Forelimb muscle (tissue), 1 donor: ENCODE measurements at places on chromosomes 5 and 9.

GRCh38 chr5:160525471-160526261 is 104.0 kb downstream of the PTTG1 start:
- no peak for DNase-seq

GRCh38 chr5:38259062-38259808 is 876 bp downstream of the EGFLAM start:
- DNase-seq: no peak

- DNase-seq: no peak
These were observed 51.2 kb downstream of the DIAPH1 start for GRCh38 chr5:141567513-141568117.

DNA sequence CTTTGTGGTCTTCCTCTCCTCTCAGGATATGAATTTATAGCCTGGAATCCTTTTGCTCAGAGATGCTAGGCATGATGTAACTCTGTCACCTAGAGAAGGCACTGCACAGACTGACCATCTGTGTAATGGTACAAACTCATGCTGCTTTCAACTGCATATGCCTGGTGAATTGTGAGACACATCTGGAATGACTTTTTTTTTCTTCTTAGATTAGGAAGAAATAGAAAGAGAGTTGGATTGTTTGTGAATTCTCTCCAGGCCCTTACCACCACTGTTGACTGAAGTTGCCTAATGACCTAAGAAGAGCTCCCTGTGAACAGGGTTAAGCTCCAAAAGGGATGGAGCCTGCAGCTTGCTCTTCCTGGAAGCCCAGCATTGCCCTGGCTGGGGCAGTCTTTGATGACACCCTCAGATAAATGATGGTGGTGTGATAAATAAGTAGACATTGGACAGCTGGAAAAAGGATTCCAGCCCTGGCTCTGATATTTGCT is 47.8 kb upstream of the TRIM32 start:
- no peak for DNase-seq

DNA sequence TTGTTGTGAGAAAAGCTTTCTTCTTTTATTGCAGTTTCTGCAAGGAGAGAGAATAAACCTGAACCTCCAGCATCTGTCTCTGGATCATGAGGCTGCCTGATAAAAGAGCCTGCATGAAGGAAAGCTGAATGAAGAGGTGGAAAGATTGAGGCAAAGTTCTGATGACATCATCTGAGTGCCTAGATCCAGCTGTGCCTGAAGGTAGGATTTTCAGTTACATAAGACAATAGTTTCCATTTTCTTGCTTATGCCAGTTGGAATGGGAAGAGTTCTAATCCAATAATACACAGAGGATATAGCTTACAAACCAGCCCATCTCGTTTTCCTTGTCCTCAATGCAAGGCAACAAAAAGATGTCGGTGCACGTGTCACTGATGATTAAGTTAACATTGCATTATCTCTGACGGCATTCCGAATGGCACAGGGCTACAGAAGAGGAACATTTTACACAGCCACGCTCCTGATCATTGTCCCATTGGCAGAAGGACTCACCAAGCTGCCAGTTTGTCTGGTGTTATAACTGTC is 105.5 kb upstream of the ERCC6L2 start:
- no peak for DNase-seq

GRCh38 chr9:36064448-36065037 is 27.8 kb downstream of the RECK start:
- no peak for DNase-seq

- DNase-seq: no peak
These were observed 33.2 kb downstream of the DIAPH1 start for GRCh38 chr5:141585594-141585993.

- no peak for DNase-seq
These were observed 3.0 kb upstream of the HRCT1 start for GRCh38 chr9:35903049-35903448.

DNA sequence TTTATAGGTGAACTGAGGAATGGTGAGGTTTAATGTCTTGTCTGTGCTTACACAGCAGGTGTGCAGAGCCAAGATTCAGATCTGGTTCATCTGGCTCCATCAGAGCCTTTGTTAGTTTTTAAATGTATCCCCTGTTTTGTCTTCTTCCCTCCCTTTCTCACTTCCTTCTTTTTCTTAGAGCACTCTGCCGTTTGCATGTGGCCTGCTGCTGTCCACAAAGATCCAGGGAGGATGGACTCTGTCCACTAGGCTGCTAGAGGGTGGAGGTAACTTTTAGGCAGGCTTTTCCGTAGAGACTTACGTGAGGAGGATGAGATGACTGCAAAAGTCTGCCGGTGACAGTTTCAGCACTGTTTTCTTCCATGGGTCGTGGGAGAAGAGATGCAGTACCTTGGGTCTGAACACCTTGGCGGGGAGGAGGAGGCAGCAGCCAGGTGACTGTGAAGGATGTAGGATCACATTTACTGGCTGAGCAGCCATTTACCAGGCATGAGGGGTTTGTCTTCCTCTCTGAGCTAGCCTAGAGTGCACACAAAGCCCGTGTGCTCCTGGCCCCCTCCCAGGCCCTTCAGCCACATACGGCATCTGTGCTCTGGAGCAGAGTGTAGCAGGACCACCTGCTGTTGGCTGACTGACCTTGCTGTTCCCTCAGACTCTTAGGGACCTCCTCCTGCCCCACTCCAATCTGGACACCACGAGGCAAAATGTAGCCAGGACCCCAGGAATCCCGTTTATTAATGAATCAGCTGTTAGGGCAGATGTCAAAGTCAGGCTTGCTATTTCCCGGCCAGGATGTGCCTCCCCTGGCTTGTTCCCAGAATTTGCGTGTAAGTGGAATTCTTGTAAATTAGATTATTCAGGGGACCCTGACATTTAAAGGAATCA is 1.8 kb downstream of the NTMT1 start:
- DNase-seq: no peak

GRCh38 chr5:32095261-32095671 is 78.9 kb downstream of the GOLPH3 start:
- no peak for DNase-seq

GRCh38 chr9:107841076-107841475 is 351.5 kb upstream of the KLF4 start:
- no peak for DNase-seq

DNA sequence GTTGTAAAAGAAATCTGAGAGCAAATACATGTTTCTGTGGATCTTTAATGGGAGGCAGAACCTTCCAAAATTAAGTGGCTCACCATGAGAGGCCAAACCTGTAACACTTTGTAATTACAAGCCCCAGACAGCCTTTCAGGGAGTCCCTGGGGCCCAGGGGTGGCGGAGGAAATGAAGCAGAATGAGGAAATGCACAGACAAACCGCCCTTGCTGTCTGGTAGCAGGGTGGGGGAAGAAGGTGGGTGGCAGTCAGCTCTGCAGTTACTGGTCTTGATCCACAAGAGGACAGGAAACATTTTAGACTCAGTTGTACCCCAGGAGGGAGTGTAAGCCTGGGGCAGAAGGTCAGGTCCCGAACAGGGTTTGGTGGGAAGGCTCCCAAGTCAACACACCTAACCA is 6.5 kb downstream of the ARL14EPL start:
- no peak for DNase-seq

GRCh38 chr5:27026801-27027200 is 11.6 kb downstream of the CDH9 start:
- no peak for DNase-seq

GRCh38 chr5:179905161-179905560 is 2.5 kb downstream of the TBC1D9B start:
- no peak for DNase-seq

- no peak for DNase-seq
These were observed 151.5 kb upstream of the PITX1 start for GRCh38 chr5:135185481-135186065.

- no peak for DNase-seq
These were observed 15.6 kb upstream of the IRX2 start for GRCh38 chr5:2767089-2767488.

DNA sequence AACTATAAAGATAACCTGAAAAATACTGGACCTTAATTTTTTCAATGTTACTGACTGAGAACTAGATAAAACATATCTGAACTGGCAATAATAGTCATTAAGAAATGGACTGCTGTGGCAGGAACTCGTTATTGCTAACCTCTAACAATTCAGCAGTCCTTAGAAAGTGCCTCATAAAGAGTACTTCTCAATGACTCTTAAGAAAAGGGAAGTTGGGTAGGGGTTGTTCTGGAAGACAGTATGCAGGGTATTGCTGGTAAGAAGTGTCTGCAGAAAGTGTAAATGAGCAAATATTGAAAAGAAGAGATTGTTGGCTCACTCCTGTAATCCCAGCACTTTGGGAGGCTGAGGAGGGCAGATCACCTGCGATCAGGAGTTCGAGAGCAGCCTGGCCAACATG is 27.9 kb downstream of the FOXD1 start:
- no peak for DNase-seq

DNA sequence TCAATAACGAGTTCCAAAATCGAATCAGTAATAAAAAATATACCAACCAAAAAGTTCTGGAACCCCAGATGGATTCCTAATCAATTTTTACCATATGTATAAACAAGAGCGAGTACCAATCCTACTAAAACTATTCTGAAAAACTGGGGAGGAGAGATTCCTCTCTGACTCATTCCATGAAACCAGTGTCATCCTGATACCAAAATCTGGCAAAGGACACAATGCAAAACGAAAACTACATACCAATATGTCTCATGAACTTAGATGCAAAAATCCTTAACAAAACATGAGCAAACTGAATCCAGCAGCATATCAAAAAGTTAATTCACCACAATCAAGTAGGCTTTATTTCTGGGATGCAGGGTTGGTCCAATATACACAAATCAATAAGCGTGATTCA is 30.5 kb upstream of the MACIR start:
- DNase-seq: no peak

DNA sequence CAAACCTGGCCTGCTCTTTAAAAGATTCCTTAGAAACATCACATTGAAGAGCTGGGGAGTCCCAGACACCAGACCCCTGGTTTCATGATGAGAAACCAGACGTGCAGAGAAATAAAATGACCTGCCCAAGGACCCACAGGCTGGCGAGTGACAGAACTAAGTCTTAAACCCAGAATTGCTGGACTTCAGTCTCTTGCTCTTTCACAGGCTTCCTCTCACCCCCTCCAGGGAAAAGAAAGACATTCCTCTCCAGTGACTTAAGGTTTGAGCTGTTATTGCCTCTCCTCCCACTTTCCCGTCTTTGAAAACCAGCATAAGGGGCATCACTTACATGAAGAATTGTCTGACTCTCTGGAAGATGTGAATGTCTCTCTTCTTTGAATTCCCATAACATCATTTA is 535.2 kb downstream of the IRX1 start:
- DNase-seq: no peak

- DNase-seq: no peak
These were observed 88.5 kb downstream of the PRLR start for GRCh38 chr5:35141739-35142138.

DNA sequence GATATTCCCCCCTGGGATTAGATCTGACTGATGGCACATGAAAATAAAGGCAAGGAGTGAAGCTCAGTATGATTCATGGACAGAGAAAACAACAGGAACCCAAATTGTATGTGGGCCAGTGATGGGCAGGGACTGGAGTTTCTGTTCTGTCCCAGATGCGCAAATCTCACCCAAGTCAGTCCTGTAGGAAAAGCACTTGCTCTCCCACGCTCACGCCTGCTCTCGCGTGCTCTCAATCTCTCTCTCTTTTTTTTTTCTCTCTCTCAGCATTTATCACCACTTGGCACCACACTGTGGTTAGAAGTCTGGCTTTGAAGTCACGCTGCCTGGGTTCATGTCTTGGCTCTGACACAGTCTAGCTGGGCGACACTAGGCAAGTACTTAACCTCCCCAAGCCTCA is 106.5 kb upstream of the LRRTM2 start:
- no peak for DNase-seq

DNA sequence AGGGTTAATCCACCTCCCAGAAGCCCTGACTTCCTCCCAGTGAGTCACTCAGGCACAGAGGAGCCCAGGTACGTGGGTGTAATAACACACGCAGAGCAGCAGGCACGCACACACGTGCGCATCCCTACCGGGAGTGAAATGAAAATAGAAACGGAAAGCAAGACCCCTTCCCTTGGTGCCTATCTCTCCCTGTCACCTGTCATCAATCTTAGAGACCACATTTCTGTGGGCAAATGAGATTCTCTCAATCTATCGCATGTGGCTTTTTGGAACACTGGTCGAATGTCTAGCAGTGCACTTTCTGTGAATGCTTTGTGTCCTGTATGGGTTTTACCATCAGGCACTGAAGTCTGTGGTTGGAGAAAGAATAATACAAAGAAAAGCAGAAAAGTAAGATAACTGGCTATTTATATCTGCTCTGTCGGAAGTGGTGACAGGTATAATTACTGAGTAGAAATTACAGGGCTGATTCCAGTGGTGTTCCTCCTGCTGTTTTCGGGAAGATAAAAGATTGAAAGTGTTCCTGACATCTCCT is 137.7 kb upstream of the GRIA1 start:
- DNase-seq: no peak

DNA sequence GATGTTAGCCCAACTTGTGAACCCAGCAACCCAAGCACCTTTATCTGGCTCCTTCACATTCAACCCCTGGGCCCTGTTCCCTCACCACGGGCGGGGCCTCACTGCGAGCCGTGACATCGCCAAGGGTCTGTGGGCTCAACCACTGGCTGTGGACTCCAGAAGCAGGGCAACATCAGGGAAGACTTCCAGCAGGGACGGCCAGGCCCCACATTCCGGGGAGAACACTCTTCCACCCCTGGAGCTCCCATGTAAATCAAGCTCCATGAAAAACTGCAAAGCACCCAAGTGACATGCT is 175.3 kb downstream of the ERCC6L2 start:
- DNase-seq: no peak

GRCh38 chr5:94707359-94707758 is 88.9 kb downstream of the SLF1 start:
- DNase-seq: no peak

DNA sequence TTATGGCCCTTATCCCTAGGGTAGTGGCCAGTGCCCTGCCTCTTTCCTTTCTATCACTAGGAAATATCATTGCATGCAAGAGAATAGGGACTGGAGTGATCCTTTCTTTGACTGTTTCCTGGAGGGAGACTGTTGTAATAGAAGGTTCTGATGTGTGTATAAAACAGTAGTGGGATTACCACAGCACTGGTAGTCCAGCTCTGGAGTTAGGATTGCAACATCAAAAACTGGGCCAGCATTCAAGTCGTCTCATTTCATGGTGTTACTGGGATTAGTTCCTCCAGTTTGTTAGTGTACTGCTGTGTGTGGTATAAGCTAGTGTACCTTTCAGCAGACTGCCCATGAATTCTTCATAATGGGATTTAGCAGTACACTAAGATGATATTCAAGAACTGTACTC is 45.8 kb downstream of the KIAA1958 start:
- no peak for DNase-seq

DNA sequence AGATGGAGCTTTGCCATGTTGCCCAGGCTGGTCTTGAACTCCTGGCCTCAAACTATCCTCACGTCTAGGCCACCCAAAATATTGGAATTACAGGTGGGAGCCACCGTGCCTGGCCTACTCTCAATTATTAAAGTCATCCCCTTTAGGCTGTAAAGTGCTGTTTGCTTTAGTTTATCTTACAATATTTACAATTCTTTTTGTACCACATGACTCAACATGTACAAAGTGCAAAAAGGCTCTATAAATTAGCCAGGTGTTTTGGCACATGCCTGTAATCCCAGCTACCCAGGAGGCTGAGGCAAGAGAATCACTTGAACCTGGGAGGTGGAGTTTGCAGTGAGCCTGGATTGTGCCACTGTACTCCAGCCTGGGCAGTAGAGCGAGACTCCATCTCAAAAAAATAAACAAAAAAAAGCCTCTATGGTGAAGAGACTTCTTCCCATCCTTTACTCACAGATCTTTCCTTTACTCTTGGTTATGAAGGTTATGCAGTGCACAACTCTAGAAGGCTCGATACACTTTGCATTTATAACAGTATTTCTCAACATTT is 28.5 kb upstream of the MLLT3 start:
- no peak for DNase-seq
